ENCODE measurements at places on chromosomes 2 and 18.

DNA sequence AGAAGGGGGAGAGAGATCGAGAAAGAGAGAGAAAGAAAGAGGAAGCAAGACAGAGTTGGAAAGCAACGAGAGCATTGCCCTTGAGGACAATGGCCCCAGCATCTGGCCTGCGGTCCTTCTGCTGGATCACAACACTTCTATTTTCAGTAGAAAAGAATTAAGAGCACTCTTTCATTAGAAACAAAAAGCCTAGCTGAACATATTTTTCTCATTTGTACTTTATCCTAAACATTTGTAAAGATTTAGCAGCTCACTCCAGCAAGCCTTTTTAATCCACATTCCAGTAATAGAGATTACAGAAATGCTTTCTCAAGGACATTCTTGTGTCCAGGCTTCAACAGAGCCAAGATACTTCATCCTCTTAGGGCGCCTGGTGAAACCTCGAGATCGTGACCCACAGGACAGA, 31.6 kb upstream of the AFF3 start:
- DNase-seq, result no peak

- peak; percentile 21 for DNase-seq
These were observed 98.7 kb downstream of the TCF4 start for GRCh38 chr18:55489034-55489986.

DNA sequence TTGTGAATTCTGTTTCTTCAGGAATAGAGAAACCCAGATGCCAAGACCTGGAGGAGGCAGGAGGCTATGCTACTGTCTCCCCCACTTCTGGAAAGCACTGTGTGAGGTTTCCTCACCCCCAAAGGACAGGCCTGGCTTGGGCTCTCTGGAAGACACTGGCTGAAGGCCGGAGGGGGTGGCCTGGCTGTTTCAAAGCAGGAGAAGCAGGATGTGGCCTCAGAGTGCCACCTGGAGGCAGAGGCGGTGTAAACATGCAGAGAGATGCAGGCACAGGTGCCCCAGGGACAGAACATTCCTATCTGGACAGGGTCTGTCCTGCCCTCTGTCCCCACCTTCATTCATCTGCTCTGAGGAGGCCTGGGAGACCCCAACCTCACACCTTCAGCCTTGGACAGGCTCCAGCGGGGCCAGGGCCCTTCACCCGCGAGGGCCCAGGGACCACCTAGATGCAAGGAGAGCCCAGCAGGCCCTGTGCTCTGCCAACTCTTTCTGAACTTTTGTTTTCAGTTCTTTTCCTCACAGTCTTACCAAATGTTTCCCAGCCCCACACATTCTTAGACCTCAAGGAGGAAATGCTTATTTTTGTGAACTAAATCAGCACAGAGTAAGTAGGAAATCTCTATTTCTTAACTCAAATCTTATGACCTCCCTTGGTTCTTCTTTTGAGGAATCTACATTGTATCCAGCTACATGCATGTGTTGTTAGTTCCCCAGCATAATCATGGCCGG, 79.2 kb downstream of the LONRF2 start:
- peak; percentile 37 for DNase-seq

GRCh38 chr2:193845604-193846003, 1650.9 kb upstream of the TMEFF2 start:
- no peak for DNase-seq

GRCh38 chr2:181760521-181760920, 80.2 kb upstream of the NEUROD1 start:
- no peak for DNase-seq

- DNase-seq, result no peak
These were observed 1922.3 kb upstream of the CELF4 start for GRCh38 chr18:39487932-39488331.

DNA sequence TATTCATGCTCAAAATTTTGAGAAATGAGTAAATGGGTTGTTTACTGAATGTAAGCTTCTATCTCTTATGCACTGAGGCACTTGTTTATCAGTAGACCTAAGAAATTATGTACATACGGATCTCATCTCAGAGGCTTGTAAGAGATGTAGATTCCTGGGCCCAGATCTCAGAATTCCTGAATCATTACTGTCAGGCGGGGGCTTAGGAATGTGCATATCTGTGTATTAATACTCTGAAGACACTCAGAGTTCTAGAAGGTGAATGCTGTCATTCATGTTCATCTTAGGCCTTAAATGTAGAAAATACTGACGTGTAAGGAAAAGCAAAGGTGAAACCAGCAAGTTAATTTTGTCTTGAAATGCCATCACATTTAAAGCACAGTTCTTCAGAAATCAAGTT, 169.6 kb downstream of the FMNL2 start:
- no peak for DNase-seq

GRCh38 chr2:30608643-30609042, 161.6 kb downstream of the LCLAT1 start:
- no peak for DNase-seq

DNA sequence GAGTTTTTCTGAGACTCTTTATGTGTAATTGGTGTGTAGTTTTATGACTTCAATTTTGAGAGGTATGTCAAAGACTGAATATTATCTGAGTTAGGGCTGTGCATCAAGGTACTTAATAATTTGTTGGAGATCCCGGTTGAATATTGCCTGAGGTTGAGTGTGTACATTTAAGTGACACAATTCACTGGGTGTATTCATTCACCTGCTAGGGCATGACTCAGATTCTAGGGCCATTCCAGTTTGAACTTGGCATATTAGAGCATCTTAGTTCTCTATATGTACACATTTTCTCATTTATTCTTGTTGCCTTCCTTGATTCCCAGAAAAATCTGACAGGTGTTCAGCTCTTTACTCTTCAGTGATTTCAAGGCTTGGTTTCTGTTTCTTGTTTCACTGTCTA, 12.5 kb downstream of the MAP4K4 start:
- DNase-seq, result no peak

Data from activated T-cell treated with anti-CD3 and anti-CD28 coated beads for 48 hours (primary cell).